ENCODE measurements at places on chromosomes 7 and 10.

- no peak for DNase-seq
Observed at GRCh38 chr10:48251152-48251524, 23.4 kb downstream of the FRMPD2 start.

GRCh38 chr10:101056365-101057151, 5.2 kb upstream of the KAZALD1 start:
- no peak for DNase-seq

- no peak for DNase-seq
Observed at GRCh38 chr7:134890246-134891240, 95.8 kb upstream of the AGBL3 start.

GRCh38 chr7:39855325-39855674, 94.8 kb upstream of the CDK13 start:
- DNase-seq, result no peak

DNA sequence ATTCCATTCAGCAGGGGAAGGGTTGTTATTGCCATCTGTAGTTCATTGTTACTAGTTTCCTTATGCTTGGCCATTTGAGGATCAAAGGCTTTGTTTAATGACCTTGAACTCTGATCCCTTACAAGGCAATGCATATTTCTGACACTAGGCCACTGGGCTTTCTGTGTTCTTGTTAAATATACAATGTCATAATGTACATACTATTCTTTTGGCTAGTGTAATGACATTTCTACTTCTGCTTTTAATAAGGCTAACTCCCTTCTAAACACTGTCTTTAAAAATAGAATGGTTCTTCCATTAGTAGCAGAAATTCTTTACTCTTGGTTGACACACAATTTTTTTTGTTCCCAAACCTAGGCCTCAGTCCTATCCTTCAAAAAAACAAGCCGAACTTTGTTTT, 86.6 kb downstream of the BBS9 start:
- no peak for DNase-seq

DNA sequence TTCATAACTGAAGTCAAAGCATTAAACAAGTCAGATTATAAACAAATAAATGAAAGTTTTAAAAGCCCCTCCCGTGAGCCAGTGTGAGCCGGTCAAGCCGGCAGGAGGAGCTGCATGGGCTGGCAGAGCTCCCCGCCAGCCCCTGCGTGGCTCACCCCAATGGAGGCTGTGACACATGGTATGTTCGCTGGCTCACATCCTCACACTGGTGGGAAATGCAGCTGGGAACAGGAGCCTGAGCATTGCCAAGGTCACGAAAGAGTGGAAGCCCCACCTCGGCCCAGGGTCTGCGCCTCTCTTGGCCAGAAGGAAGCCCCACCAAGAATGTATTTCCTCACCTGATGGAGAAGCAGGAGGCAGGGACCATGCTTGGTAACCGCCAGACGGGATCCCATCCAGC, 261.7 kb upstream of the TCERG1L start:
- no peak for DNase-seq

DNA sequence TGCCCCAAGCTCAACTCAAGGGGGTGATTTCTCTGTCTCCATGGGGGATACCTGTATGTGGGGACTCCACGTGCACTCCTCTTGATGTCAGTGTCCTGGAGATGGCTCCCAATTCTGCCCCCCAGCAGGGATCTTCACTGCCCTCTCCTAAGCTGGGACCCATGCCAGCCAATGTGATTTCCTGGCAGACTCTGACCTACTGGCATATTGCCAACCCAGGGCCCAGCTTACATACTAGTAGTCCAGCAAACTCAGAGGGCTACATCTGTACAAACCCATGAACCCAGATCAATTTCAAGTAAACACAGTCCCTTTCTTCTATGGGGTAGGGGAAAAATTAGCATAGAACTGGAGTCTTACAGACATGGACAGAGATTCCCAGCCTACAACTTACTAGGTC, 26.2 kb upstream of the BMPR1A start:
- DNase-seq, result no peak

DNA sequence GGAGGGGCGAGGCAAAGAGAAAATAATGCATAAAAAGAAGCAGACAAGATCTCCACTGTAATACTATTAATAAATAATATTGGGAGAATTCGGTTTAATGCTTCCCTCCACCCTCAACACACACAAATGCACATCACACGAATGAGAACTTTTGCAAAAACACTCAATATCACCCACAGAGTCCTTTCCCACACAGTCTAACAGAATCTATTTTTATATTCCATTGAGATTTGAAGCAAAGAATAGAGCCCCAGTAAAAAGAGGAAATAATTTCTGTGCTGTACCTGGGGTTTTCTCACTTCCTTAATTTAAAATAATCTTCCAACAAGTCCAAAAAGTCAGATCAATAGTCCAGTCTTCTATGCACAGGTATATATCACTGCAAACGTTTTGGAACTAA, 17.0 kb downstream of the PIK3AP1 start:
- DNase-seq, result no peak

DNA sequence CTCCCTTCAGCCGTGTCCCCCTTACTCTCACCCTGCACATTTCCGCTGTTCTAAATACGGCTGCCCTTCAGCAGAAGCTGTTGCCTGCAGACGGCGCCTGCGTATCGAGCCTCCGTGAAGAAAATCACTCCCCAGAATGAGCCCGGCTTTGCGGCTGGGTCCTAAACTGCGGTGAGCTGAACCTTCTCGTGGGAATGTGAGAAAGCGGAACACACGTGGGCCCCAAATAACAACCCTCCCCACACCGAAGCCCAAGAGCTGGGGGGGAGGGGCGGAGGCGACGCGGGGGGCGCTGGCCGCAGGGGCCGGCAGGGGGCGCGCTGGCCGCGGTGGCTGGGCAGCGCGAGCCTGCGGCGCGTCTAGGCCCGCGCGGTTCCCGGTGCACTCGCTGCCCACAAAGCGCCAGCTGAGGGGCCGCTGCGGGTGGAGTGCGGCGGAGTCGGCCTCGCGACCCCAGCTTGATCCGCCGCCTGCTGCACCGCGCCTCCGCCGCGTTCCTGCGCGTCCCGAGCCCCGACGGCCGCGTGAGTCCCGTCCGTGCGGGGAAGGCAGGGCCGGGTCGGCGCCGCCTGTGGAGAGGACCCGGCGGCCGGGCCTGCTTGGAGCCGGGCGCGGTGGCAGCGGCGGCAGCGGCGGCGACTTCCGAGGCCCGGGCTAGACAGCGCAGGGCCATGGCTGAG, at the start of gene ZNF398:
Gene ZNF398, plus strand, starts transcription at position 382 of the 680 bp plus-strand sequence. Its CDS starts 290 bp downstream, at position 672.
- no peak for DNase-seq

- no peak for DNase-seq
Observed at GRCh38 chr7:45920502-45921380, at the start of gene IGFBP3. TSS of gene IGFBP3 (minus strand) at chr7:45921272. CDS start at chr7:45921140, 132 bp downstream.

DNA sequence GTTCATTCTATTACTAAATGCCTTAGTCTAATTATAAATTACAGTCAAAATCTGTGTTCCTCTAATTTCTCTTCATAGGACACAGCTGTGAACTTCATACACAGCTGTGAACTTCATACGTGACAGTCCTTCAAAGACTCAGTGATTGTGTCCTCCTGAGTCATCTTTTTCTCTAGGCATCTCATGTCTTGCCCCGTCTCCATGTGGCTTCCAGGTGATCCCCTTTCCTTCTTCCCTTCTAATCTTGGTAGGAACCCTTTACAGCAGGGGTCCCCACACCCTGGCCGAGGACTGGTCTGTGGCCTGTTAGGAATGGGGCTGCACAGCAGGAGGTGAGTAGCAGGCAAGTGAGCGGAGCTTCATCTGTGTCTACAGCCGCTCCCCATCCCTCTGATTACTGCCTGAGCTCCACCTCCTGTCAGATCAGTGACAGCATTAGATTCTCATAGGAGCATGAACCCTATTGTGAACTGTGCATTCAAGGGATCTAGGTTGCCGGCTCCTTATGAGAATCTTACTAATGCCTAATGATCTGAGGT, 14.0 kb upstream of the EIF5AL1 start:
- no peak for DNase-seq

GRCh38 chr7:45131891-45132290, 20.4 kb upstream of the TBRG4 start:
- DNase-seq, result no peak

GRCh38 chr10:103564116-103564501, 70.6 kb downstream of the NEURL1 start:
- no peak for DNase-seq

DNA sequence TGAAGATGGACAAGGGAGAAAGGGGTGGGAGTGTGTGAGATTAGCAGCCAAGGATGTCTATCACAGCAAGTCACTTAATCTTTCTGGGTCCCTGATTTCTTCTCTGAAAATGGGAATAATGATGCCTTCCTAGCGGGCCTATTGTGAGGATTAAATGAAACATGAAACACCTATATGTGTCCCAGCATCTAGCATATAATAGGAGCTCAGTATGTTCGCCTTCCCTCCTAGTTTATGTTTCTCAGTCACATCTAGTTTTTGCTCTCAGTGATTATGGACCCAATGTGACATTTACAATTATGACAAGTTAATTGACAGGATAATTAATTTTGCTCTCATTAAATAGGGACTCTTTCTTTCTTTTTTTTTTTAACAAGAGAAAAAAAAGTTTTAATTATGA, 252.9 kb downstream of the SNX13 start:
- DNase-seq, result no peak

GRCh38 chr10:51204701-51205100, 130.4 kb downstream of the PRKG1 start:
- no peak for DNase-seq

DNA sequence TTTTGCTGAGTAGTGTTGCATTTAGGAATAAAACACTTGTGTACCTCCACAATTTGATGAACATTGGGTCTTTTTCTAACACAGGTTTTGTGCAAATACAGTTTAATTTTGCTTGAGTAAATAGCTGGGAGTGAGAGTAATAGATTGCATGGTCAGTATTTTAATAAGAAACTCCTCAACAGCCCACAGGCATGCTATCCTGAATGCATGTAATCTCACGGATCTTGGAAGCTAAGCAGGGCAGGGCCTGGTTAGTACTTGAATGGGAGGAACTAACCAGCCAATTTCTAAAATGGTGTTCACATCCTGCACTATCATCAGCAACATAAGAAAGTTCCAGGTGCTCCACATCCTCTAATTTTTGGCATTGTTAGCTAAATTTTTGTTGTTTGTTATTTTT, 685.4 kb upstream of the MBL2 start:
- DNase-seq, result no peak

GRCh38 chr10:11197266-11197712, 179.6 kb downstream of the CELF2 start:
- no peak for DNase-seq

DNA sequence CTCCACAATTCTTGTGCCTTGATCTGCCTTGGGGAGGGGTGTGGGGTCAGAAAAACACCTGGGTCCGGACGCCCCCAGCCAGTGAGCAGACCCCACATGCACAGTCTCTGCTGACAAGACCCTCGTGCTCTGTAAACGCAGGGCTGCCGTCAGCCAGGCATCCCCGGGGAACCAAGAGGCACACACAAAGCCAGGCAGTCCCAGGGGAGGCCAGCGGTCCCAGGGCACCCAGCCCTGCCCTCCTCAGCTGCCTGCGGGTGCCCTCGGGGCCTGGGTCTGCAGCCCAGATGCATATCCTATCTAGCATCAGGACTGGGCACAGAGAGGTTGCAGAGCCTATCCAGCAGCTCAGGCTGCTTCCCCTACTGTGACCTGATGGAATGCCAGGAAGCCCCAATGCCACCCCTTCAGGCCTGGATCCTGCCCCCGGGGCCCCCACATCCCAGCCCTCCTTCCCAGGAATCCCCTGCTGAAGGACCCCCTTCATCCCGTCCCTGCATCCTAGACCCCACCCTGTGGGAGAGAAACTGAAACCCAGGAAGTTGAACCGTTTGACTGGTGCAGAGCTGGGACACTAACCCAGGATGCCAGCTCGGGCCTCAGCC, 92.4 kb downstream of the MICALL2 start:
- DNase-seq, result no peak

DNA sequence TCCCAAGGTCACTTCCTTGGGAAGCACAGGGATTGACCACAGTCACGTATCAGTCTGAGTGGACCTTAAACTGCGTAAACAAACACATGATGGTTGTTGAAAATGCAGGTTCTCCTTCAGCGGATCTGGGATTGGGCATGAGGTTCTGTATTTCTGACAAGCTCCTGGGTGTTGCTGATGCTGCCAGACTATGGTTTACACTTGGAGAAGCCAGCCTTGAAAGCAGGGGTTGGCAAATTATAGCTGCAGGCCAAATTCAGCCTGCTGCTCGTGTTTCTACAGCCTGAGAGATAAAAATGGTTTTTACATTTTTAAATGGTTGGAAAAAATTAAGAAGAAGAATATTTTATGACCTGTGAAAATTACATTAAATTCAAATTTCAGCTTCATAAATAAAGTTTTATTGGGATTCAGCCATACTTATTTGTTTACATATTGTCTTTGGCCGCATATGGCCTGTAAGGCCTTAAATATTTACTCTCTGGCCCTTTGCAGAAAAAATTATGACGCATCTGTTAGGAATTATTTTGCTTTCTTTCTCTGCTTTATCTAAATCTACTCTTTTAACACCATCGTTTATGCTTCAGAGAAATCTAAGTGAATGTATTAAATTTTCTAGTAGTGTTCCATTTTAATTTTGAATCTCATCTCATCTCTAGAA, 109.6 kb downstream of the SH2D4B start:
- DNase-seq, result no peak
